Renal cortex interstitium (tissue), 15 donors: ENCODE measurements at places on chromosomes 3 and 15. TPM values are rescaled to one million over a fixed set of nuclear protein-coding genes. Genes with fewer than 3 reads are reported as not detected.

DNA sequence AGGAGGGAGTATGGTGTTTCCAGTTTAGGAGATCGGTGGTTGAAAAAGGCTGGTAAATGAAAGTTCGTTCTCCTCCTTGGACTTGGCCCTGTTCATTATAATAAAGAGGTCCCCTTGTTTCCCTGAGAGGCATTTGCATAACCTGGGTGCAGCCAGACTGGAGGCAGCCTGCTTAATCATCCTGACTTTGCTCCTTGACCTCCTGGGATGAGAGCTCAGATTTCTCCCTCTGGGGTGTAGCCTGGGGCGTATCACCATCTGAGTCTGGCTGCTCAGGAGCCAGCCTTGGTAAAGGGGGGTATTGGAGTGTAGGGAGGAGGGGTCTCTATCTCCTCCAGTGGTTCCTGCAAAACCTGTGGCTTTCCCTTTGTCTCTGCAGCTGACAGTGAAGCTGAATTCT lies 21.3 kb upstream of the ACAD9 start:
- no peak for DNase-seq

- no peak for DNase-seq
Observed at GRCh38 chr15:56891852-56892440, 26.5 kb upstream of the TCF12 start.

- no peak for DNase-seq
Observed at GRCh38 chr3:138412821-138413551, 21.4 kb upstream of the ESYT3 start.

DNA sequence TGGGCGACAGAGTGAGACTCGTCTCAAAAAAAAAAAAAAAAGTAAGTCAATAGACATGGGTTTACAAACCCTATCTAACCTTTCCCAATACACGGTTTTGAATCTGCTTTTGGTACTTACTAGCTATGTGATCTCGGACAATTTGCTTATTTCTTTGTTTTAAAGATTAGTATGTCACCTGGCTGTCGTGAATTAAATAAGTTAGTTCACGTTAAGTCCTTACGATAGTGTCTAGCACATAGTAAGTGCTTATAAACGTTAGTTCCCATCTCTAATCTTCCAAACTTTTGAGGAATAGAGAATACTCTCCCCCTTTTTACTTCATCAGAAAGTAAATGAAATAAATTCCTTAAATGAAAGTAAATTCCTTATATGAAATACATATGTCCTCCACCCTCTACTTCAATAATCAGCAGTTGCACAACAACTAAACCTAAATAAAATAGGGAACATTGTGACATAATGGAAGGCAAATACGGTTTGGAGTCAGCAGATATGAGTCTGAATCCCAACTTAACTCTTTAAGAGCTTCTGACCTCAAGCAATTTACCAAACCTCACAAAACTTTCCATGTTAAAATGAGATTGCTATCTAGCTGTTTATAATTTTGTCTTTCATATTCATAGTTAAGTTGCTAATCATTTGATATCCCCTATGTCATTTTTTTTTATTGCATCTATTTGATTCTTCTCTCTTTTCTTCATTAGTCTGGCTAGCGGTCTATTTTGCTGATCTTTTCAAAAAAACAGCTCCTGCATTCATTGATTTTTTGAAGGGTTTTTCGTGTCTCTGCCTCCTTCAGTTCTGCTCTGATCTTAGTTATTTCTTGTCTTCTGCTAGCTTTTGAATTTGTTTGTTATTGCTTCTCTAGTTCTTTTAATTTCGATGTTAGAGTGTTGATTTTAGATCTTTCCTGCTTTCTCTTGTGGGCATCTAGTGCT lies 134.6 kb downstream of the PEAK1 start:
- DNase-seq: no peak

DNA sequence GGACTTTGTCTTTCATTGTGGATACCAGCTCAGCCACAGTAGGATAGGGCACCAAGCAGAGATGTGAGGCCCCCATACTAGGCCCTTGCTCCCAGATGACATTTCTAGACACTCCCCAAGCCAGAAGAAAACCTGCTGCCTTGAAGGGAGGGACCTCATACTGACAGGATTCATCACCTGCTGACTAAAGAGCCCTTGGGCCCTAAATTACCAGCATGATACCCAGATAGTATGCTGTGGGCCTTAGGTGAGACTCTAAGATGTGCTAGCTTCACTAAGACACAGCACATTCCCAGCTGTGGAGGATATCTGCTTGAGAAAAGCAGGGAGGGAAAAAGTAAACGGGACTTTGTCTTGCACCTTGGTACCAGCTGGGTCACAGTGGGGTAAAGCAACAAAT lies 324.0 kb downstream of the TBL1XR1 start:
- DNase-seq: no peak

Gene MCTP2
- polyA plus RNA-seq: 18.0 TPM

DNA sequence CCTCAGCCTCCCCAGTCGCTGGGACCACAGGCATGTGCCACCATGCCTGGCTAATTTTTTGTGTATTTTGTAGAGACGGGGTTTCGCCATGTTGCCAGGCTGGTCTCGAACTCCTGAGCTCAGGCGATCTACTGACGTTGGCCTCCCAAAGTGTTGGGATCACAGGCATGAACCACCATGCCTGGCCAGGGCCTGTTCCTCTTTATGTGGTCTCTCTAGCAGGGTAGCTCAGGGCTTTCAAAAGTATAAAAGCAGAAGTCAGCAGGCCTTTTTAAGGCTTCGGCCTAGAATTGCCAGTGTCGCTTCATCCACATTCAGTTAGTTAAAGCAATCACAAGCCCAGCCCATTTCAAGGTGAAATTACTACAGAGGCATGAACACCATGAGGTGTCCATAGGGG lies 7.6 kb downstream of the VHL start:
- DNase-seq: no peak

DNA sequence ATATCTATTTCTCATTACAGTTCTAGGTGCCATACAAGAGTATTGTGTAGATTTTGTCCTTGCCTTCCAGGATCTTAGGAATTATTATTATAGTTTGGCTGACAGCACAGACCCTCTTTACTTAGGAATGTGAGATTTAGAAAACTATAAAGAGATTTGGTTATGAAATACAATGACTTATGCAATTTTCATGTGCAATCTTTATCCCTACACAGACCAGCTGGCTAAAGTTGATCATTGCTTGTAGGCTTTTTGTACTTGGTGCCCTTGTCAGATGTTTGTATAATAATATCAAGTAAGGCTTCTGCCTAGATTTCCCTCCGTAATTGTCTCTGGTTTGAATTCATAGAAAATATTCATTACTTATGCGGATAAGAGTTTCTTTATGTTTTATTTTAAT lies 174.5 kb upstream of the GAP43 start:
- no peak for DNase-seq

- no peak for DNase-seq
Observed at GRCh38 chr3:177177749-177178221, 19.5 kb downstream of the TBL1XR1 start.

DNA sequence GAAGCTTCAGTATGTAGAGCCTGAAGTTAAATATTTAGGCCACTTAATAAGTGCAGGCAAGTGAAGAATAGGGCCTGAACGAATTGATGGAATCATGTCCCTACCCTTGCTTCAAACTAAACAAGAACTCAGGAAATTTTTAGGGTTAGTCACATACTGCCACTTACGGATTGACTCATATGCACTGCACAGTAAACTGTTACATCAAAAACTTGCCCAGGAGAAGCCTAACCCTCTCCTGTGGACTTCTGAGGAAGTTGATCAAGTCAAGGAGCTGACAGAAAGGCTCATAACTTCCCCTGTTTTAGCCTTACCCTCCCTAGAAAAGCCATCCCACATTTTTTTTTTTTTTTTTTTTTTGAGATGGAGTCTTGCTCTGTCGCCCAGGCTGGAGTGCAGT lies 20.6 kb upstream of the KBTBD12 start:
- DNase-seq: no peak

Gene CHP1
- 62.3 TPM for polyA plus RNA-seq

GRCh38 chr3:21804330-21804729 lies 53.3 kb upstream of the ZNF385D start:
- no peak for DNase-seq

Gene CHAC1
- polyA plus RNA-seq: 2.3 TPM

Gene IL17RE
- polyA plus RNA-seq: 8.9 TPM

- DNase-seq: no peak
Observed at GRCh38 chr15:78004919-78005634, 72.4 kb downstream of the TBC1D2B start.

GRCh38 chr15:29514926-29515325 lies 245.3 kb upstream of the NSMCE3 start:
- DNase-seq: no peak

GRCh38 chr15:82681371-82681770 lies 28.3 kb downstream of the AP3B2 start:
- no peak for DNase-seq

GRCh38 chr3:143266927-143267326 lies 147.4 kb downstream of the CHST2 start:
- no peak for DNase-seq

DNA sequence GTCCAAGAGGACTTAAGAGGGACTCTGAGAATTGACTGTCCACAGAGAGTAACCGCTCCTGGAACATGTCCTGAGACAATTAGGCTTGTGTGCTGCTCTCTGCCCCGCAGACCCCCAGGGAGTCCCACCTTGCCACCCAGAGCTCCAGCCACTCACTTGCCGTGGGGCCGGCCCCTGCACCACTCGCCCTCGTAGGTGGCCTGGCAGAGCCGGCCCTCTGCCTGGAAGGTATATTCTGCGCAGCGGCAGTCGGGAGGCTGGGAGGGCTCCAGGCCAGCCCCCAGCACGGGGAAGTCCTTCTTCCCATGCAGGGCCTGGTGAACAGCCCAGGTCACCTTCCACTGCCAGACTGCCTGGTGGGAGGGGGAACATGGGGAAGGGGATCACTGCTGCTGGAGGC lies 10.5 kb downstream of the ALS2CL start:
- DNase-seq: no peak

Gene TRIM42
- not detected for polyA plus RNA-seq

GRCh38 chr3:170536712-170537111 lies 49.2 kb downstream of the SLC7A14 start:
- no peak for DNase-seq
